Type B pancreatic cell (in vitro differentiated cells): ENCODE measurements at places on chromosomes 2 and 18. TPM values are rescaled to one million over a fixed set of nuclear protein-coding genes. Genes with fewer than 3 reads are reported as not detected.

GRCh38 chr2:48471048-48471474 lies 58.9 kb upstream of the STON1 start:
- no peaks in the 10 kb centered on the region for H3K27me3 ChIP-seq
- DNase-seq: no peak
- peaks cover 31% of the 10 kb centered on the region for H3K36me3 ChIP-seq
- peak overlapping the region; percentile 57 for H3K4me3 ChIP-seq

GRCh38 chr18:62345909-62346308 lies 20.8 kb downstream of the TNFRSF11A start:
- no peak overlapping the region for H3K4me3 ChIP-seq
- H3K36me3 ChIP-seq: no peaks in the 10 kb centered on the region
- H3K4me1 ChIP-seq: peaks cover 14% of the 10 kb centered on the region
- peaks cover 29% of the 10 kb centered on the region for H3K27me3 ChIP-seq
- no peak overlapping the region for H3K27ac ChIP-seq

GRCh38 chr2:2018713-2019410 lies 274.5 kb upstream of the PXDN start:
- no peak overlapping the region for H3K27ac ChIP-seq
- H3K36me3 ChIP-seq: no peaks in the 10 kb centered on the region
- H3K27me3 ChIP-seq: peaks cover 9% of the 10 kb centered on the region
- peaks cover 13% of the 10 kb centered on the region for H3K4me1 ChIP-seq

GRCh38 chr2:172096626-172097547 lies 5.8 kb downstream of the DLX2 start:
- H3K27ac ChIP-seq: peak overlapping the region; percentile 79
- H3K4me1 ChIP-seq: peaks cover 16% of the 10 kb centered on the region
- H3K36me3 ChIP-seq: peaks cover 5% of the 10 kb centered on the region
- H3K27me3 ChIP-seq: peaks cover 81% of the 10 kb centered on the region

DNA sequence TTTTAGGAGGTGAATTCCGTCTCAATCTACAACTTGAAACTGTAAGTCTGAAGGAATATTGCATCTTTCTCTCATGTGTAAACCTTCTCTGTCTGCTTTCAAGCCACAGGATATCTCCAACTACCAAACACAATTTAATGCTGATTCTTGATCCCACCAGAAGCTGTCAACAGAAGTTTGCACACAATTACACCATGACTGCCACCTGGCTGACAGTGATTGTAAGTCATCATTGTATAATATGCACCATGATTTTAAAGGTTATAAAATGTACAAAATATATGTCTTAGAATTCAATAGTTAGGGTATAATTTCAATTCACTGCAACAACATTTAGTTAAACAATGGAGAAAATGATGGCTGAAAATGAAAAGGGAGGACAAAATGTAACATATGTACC lies 18.4 kb downstream of the PREPL start:
- H3K4me1 ChIP-seq: no peaks in the 10 kb centered on the region
- no peaks in the 10 kb centered on the region for H3K27me3 ChIP-seq
- no peak overlapping the region for H3K27ac ChIP-seq
- H3K4me3 ChIP-seq: no peak overlapping the region
- no peak for DNase-seq

- no peaks in the 10 kb centered on the region for H3K27me3 ChIP-seq
- no peak overlapping the region for H3K27ac ChIP-seq
- no peak overlapping the region for H3K4me3 ChIP-seq
- DNase-seq: no peak
- H3K36me3 ChIP-seq: no peaks in the 10 kb centered on the region
Observed at GRCh38 chr18:42860011-42860410, 255.5 kb downstream of the RIT2 start.

DNA sequence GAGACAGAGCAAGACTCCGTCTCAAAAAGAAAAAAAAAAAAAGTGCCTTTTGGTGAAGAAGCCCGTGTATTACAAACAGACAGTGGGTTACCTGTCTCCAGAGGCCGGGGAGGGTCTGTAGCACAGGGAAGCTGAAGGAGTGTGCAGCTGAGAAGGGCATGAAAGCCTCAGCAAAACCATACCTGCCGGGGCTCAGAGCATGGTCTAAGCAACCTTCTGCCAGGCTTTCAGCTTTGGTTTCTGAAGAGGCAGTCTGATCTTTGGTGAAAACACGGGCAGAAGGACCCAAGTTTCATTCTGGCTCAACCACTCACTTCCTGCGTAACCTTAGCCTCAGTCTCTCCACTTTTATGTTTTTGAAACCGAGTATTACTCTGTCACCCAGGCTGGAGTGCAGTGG lies 21.5 kb downstream of the SH2D6 start:
- no peak overlapping the region for H3K27ac ChIP-seq
- no peaks in the 10 kb centered on the region for H3K36me3 ChIP-seq
- H3K4me3 ChIP-seq: no peak overlapping the region

- H3K27me3 ChIP-seq: no peaks in the 10 kb centered on the region
- DNase-seq: no peak
- peaks cover 10% of the 10 kb centered on the region for H3K36me3 ChIP-seq
- peaks cover 9% of the 10 kb centered on the region for H3K4me1 ChIP-seq
Observed at GRCh38 chr2:74865770-74866674, 32.1 kb downstream of the HK2 start.

GRCh38 chr2:209946539-209946938 lies 55.9 kb upstream of the RPE start:
- no peak overlapping the region for H3K27ac ChIP-seq
- H3K4me3 ChIP-seq: no peak overlapping the region
- H3K4me1 ChIP-seq: no peaks in the 10 kb centered on the region
- H3K36me3 ChIP-seq: peaks cover 1% of the 10 kb centered on the region

GRCh38 chr2:178275600-178275999 lies 81.3 kb downstream of the OSBPL6 start:
- peaks cover 20% of the 10 kb centered on the region for H3K4me1 ChIP-seq
- no peak for DNase-seq
- no peaks in the 10 kb centered on the region for H3K36me3 ChIP-seq

- no peaks in the 10 kb centered on the region for H3K4me1 ChIP-seq
- no peaks in the 10 kb centered on the region for H3K36me3 ChIP-seq
- no peak overlapping the region for H3K27ac ChIP-seq
- no peak overlapping the region for H3K4me3 ChIP-seq
- no peak for DNase-seq
Observed at GRCh38 chr2:104428155-104428554, 425.8 kb upstream of the POU3F3 start.

- no peak overlapping the region for H3K4me3 ChIP-seq
- H3K27ac ChIP-seq: no peak overlapping the region
- no peaks in the 10 kb centered on the region for H3K36me3 ChIP-seq
- peaks cover 24% of the 10 kb centered on the region for H3K4me1 ChIP-seq
- DNase-seq: peak; percentile 51
Observed at GRCh38 chr2:97701186-97701585, 12.2 kb upstream of the ZAP70 start.

DNA sequence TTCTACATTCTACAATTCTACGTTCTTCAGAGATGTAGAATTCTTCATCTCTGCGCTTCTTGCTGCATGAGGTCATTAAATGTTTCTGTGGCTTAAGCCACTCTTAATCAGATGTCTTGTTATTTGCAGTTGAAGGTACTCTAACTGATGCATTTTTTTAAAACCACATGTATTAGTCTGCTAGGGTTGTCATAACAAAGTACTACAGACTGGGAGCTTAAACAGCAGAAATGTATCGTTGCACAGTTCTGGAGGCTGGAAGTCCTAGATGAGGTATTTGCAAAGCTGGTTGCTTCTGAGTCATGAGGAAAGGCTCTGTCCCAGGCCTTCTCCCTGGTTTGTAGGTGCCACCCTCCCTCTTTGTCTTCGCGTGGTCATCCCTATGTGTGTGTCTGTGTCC lies 176.3 kb upstream of the GLI2 start:
- no peak overlapping the region for H3K27ac ChIP-seq
- peaks cover 10% of the 10 kb centered on the region for H3K27me3 ChIP-seq
- H3K4me1 ChIP-seq: peaks cover 15% of the 10 kb centered on the region
- no peak overlapping the region for H3K4me3 ChIP-seq
- DNase-seq: no peak

DNA sequence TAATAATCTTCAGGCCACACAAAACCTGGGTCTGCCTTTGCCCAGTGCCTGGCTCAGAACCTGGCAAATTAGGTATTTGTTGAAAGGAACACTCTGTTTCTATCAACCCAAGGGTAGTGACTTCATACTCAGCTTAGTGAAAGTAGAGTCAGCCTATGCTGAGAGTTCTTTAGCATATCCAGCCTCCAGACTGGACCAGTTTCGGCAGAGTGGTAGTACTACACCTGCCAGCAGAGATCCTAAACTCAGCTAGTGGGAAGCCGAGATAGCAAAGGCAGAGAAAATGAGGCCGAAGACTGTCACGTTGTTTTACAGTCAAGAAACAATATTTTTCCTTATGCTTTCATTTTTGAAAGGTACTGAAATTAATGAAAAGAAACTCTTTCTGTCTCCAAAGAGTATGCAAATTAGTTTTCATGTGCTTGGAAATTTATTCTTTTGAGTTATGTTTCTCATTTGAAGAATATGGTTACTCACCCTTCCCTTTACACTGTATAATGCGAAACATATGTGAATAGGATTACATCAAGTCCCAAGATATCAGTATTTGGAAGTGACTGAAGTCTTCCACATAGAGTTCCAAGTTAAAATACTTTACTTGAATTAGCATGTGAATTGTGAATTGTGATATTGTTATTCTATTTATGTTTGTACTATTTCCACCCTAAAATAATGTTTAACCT lies 52.2 kb upstream of the UGP2 start:
- H3K27ac ChIP-seq: no peak overlapping the region
- no peak overlapping the region for H3K4me3 ChIP-seq
- H3K36me3 ChIP-seq: no peaks in the 10 kb centered on the region
- no peak for DNase-seq
- H3K27me3 ChIP-seq: no peaks in the 10 kb centered on the region
- H3K4me1 ChIP-seq: no peaks in the 10 kb centered on the region

DNA sequence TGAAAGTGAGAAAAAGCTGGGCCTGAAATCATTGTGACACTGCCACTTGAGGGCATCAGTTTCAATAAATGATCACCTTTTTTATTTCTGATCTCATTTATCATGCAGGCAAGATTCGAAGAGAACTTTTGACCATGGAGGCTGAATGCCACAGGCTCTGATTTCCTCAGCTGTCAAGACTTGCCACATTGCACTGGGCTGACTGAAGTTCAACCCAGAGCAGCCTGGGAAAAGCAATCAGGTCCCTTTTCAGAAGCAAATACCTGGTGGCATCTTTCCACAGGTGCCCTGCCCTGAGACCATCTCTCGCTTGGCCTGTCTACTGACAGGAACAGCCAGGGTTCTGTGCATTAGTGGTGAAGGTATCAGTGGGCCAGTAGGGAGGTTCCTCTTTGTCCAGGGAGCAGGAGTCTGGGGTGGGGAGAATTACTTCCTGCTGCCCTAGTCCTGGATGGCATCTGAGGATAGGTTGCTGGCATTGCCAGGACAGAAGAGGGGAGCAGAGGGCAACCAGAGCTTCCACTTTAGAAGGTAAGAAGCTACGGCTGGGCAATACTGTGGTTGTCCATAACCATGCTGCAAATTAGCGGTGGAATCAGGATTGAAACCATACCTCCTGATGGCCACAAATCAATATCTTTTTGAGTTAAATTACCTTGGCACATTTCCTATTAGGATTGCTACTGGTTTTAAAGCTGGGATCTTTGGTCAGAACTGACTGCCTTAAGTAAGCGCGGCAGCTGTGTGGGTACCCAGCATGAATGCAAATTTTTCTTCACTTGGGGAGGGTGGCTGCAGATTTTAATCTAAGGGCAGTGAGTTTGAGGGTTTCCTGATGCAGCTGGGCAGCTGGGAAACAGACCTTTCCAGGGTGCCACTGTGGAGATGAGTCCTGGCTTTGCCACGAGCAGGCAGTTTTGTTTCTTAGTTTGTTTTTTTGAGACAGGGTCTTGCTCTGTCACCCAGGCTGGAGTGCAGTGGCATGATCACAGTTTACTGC lies 394.5 kb downstream of the ALK start:
- no peak overlapping the region for H3K4me3 ChIP-seq
- H3K27ac ChIP-seq: no peak overlapping the region
- H3K27me3 ChIP-seq: peaks cover 4% of the 10 kb centered on the region

Gene BMP10
- total RNA-seq: 0.36 TPM in 1 of 2 replicates, not detected in the other

Gene HOXD8
- total RNA-seq: 2.8 TPM in 1 of 2 replicates, not detected in the other

Gene DNAH6
- 0.62 and 3.8 TPM in 2 replicates for total RNA-seq
